ENCODE measurements at places on chromosomes 6 and 20.

DNA sequence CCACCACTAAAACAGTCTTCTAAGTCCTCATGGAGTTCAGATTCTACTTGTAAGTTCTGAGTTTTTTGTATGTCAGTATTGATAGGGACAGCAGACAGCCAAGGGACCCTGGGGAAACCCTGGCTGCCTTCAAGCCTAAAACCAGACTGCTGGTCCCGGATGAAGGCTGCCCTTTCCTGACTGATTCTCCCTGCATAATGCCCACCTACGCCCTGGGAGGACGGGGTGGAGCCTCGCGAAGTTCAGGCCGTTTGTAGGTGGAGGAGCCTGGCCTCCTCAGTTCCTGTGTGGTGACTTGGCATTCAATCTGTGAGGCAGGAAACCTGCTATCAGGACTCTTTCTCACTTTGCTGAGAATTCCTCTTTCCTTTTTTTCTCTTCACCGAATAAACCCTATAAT lies 120.3 kb upstream of the LGSN start:
- no peak for DNase-seq

- no peak for DNase-seq
These were observed 42.5 kb downstream of the LYRM2 start for GRCh38 chr6:89596056-89596455.

GRCh38 chr6:153117986-153118879 lies 12.8 kb downstream of the RGS17 start:
- DNase-seq: no peak

DNA sequence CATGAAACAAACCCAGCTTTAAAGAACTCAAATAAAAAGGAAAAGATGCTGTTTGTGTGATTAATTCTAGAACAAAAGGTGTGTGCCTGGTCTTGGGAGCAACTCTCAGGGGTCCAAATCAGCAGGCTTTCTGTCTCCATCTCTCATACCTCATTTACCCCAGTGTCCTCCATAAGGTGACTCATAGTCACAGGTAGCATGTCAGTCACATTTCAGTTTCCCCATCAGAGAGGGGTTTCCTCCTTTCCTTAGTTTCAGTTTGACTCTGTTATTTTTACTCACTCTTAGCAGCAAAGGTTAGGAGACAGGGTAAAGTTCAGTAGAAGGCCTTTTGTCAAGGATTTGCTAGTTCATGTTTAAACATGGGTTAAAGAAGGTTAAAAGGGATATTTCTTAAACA lies 46.2 kb downstream of the OGFRL1 start:
- no peak for DNase-seq

DNA sequence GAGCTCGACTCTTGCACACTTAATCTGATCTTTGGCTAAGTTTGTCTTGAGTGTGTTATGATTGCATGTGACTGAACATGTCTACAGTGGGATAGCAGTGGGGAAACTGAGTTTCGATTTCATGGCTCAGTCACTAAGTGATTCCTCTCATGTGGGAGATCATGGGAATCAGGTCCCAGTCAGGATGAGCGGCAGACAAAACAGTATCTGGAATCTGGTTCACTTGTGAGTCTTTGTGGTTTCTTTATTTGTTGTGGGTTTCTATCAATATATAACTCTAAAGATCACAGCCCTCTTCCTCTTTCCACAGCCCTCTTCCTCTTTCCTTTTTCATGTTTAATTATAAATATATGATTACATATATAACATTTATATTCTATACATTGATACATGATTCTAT lies 4.0 kb downstream of the RPP21 start:
- DNase-seq: no peak

DNA sequence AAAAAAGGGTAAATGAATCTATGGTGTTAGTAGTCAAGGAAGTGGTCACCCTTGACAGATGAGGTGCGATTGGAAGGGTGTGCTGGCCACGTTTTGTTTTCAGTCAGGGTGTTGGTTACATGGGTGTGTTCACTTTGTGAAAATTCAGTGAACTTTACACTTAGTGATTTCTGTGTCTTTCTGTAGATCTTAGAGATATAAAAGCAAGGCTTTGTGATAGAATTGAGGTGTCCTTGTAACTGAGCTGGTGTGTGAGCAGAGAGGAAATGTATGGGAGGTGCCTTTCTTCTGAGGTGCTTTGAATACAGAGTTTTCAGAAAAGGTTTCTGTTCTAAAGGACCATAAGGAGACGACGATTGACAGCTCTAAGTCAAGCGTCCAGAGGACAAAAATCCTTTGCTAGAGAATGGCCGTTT lies 90.5 kb downstream of the SAMD3 start:
- peak; percentile 17 for DNase-seq

DNA sequence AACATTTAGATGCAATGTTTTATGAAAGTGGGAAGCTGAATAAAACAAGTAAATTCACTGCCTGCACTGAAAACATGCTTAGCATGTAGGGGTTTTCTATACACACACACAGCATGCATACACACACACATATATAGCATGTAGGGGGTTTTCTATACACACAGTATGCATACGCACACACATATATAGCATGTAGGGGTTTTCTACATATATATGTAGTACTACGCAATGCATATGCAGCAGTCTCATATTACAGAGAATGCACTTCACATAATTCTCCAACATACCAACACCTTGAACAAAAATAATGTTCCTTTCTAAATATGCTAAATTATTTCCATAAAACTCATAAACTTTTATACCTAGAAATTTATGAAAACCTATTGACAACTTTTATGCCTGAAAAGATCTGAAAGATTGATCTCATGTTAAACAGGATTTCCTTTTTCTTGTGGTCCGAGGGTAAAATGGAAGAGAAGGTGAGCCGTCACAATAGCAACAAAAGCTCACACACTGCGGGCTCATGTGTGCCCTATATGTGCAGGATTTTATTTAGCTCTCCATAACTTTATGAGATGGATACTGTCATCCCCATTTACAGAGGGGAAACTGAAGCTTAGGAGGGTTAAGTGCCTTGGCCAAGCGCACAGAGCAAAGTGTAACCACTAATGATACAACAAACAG lies 81.9 kb upstream of the TULP1 start:
- DNase-seq: no peak

DNA sequence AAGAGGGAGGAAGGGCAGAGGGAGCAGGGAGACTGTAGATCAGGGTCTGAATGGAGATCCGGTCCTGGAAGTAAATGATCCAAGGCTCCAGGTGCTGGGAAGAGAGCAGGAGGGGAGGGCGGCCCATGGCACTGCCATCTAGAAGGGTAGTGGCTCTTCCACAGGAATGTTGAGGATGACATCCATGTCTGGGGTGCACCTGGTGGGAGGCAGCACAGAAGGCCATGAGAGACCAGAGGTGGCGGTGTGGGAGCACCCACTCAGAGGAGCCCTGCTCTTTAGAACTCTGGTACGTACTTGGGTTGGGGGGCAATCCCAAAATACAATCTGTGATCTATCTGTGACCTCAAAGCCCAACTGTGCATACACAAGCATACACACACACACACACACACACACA lies 13.5 kb downstream of the DEFB132 start:
- no peak for DNase-seq

- no peak for DNase-seq
These were observed 115.3 kb downstream of the RTN4IP1 start for GRCh38 chr6:106513808-106514582.

- DNase-seq: no peak
These were observed 679 bp downstream of the ADGRF5 start for GRCh38 chr6:46921059-46921458.

- DNase-seq: no peak
These were observed 197.6 kb upstream of the SMLR1 start for GRCh38 chr6:130629640-130630039.

DNA sequence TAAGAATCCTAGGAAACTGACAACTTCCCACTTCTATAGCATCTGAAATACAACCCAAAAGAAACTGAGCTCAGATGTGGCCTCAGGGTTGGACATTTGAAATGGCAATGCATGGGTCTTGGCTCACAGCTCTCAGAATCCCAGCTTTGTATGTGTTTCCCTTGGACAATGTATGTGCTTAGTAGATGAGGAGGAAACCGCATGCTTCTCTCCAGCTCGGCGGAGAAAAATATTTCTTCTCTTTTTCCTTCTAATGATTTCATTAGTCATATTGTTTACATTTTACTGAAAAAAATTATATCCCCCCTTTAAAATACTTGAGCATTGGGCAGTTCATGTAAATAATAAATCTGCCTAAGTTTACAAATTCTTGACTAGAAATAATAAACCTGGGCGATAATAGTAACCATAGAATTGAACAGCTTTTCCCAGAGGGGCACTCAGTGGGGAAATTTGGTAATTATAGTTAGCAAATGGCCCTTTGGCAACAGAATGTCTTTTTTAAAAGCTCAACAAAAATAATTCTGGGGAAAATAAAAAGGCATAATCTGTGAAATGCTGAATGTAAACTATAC lies 55.3 kb downstream of the PFDN4 start:
- DNase-seq: no peak

- no peak for DNase-seq
These were observed 27.0 kb downstream of the TRIM27 start for GRCh38 chr6:28896505-28897368.

GRCh38 chr6:49733680-49734079 lies 10.5 kb downstream of the CRISP3 start:
- DNase-seq: no peak

DNA sequence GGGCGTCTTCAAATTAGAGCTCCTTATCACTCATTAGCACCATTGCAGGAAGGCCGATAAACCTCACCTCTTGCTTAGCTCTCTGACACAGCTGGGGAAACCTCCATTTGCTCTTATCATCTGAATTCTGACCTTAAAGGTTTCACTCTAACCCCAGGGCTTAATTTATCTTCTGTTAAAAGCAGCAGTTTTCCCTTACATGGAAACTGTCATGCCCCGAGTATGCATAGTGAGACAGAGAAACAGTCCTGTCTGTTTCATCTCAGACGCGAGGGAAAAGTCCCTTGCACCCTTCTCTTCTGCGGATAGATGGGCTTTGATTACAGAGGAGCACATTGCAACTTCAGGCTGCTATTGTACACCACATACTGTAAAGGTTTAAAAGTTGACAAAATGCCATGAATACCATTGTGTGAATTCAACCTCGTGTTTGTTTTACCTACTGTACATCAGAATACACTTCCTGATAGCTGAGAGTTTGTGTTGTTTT lies 191.5 kb upstream of the BMP2 start:
- no peak for DNase-seq

- DNase-seq: no peak
These were observed 717.4 kb upstream of the CITED2 start for GRCh38 chr6:140091895-140092294.

DNA sequence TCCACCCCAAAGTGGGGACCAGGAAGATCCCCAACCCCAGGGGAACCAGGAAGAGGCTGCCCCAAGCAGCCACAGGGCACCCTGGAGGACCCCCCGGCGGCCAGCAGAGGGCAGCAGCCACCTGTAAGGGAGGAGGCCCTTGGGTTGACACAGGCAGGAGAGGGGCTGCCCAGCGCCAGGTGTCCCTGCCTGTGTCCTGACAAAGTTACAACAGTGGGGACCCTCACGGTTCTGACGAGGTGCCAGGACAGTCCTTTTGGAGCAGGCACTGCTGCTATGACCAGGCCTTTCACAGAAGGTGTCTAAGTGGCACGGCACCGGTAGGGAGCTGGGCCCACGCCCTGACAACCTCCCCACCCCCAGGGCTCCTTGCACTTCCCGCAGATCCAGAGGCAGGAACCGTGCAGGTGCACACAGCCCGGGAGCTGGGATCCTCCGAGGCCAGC lies 176.7 kb downstream of the BMP7 start:
- DNase-seq: peak; percentile 23

- no peak for DNase-seq
These were observed 22.7 kb downstream of the TMX4 start for GRCh38 chr20:7996898-7997297.

DNA sequence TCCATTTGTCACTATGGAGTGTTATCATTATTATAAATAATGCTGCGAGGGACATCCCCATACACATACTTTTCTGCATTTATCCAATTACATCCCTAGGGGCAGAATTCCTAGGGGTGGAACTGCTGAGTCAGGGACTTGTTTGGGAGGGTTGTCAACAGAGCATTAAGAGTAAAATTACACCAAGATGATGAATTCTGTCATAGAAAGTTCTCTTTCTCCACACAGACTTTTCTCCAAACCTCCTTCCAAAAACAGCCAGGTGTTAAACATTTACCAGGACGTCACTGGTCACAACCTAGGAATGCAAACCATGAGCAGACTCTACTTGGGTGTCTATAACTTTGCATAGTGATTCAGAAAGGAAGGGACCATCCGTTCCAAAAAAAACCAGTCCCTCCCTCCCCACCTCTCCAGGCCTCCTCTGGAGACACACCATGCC lies 95.5 kb downstream of the PRND start:
- DNase-seq: no peak

- no peak for DNase-seq
These were observed 83.1 kb downstream of the MRPL14 start for GRCh38 chr6:44044154-44044539.

GRCh38 chr20:59247731-59248684 lies 52.4 kb upstream of the EDN3 start:
- DNase-seq: no peak

GRCh38 chr20:32681175-32682084 lies 7.7 kb upstream of the C20orf203 start:
- no peak for DNase-seq

DNA sequence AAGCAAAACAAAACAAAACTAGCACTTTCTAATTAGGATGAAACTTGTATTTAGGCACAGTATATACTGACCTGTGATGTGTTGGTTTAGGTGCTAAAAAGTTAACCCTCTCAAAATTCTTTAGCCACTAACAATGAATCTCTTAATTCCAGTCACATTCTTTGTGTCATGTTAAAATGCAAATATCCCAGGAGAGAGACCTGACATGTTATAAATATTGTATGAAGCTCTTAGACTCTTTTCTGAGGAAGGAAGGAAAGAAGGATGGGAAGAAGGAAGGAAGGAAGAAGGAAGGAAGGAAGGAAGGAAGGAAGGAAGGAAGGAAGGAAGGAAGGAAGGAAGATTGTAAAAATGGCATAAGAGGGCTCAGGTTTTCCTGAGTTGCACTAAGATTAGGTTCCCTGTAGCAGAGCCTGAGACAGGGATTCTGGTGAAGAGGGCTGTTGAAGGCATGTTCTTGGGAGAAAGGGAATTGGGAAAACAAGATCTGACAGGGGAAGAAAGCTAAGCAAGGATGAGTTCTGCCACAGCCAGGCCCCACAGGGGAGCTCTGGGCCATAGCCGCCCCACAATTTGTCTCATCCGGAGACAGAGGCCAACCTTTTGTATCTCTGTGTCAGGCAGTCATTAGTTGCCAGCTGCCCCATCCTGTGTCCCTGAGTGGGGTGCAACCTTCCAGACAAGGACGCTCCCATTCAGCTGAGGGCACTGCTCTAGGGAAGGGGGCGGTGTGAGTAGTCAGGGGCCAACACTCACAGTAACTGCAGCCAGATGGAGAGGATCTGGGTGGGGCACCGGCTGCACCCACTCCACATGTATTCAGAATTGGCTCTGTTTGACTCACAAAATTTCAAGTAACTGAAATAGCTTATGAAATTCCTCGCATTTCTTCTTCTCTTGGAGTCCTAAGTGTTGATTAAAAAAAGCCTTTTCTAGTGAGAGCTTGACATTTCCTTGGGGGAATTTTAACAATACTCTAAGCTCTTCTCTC lies 189.3 kb upstream of the ARG1 start:
- DNase-seq: no peak

GRCh38 chr6:37868447-37868825 lies 48.9 kb downstream of the ZFAND3 start:
- DNase-seq: no peak

GRCh38 chr6:31122791-31123706 lies 2.8 kb upstream of the CDSN start:
- DNase-seq: no peak
